ENCODE measurements at places on chromosomes 16 and 17.

- no peak for DNase-seq
These were observed 1.1 kb upstream of the PKMYT1 start for GRCh38 chr16:2981177-2981898.

DNA sequence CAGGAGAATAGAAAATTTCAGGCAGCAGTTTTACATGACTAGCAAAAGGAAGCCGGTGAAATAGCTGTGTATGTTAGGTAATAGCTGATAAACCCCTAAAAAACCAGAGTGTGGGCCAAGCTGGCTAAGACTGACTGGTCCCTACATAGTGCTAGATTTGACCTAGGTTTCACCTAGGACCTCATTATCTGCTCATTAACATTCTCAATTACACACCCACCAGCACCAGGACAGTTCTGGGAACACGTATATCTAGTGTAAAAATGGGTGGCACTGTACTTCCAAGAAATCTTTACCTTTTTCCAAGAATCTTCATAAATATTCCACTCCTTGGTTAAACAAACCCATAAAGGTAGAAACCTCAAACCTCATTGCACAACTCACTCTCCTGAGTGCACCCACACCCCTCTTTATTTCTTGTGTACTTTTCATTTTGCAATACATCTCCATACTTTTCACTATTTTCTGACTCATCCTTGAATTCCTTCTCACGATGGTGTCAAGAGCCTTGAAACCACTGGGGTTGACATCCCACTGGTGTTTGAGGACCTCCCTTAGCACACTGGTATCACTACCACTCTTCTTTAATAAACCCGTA lies 262.7 kb upstream of the KCNJ16 start:
- DNase-seq: no peak

GRCh38 chr17:73594025-73594424 lies 50.2 kb downstream of the SDK2 start:
- no peak for DNase-seq

DNA sequence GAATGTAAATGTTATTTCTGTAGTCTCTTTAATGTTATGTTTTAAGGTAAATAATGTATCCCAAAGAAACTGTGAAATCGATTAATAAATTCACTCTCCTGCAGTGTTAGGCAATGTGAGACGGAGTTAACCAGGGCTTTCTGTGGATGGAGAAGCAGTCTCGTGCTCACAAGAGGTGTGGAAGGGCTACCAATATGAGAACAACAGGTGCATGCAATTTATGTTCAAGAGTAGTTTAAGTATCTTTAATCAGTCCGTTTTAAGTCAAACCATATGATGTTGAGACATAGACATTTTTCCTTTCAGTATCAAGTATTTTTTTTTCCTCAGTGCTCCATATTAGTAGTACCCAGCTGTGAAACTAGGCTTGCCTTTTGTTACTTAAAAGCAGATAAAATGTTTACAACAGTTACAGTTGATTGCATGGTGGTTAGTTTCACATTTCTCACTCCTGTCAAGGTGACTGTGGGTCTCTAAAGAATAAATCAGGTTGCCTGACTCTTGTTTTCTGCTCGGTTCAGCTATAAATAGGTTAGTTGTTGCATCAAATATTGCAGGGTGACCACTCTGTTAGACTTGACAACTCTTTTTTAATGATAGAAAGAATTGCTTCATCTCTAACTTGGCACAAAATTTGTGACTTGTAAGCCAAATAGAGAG lies 54.4 kb downstream of the COX10 start:
- DNase-seq: no peak

DNA sequence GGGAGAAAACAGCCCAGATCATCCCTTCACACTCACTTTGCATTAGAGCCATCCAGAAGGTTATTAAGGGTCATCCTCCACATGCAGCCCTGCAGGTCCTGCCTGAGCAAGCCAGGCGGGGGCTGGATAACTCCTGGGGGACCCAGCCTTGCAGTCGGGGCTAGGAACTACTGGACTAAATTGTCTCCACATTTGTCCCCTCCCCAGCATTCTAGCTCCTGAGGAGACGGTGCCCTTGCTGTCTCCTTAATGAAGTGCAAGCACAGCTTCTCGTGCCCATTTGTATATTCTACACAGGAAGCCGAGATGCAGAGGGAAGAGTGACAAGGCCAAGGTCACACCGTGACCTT lies 185.2 kb downstream of the C16orf95 start:
- DNase-seq: no peak

GRCh38 chr16:82668094-82668493 lies 41.3 kb downstream of the CDH13 start:
- no peak for DNase-seq

GRCh38 chr17:7019839-7020519 lies 2.9 kb upstream of the BCL6B start:
- peak; percentile 84 for DNase-seq

DNA sequence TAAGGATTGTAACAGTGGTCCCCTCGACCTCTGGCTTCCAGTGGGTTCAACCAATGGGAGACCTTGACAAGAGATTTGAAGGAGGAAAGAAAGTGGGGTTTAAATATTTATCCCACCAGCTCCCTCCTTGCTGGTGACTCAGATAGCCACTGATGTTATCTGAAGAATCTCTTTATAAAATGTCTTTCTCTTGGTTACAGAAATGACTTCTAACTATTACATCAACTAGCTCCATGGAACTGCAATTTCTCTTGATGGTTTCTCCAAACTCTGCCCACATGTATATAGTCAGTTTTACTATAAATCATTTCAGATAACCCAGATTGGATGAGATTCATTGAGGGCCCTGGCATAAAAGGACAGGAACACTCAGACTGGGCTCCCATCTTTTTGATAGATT lies 920.2 kb upstream of the SOX9 start:
- no peak for DNase-seq

GRCh38 chr17:9023392-9024218 lies 2.3 kb downstream of the NTN1 start:
- DNase-seq: no peak

Data from DMS53 (cell line).